ENCODE measurements at places on chromosomes 12 and 14. TPM values are rescaled to one million over a fixed set of nuclear protein-coding genes. Genes with fewer than 3 reads are reported as not detected.

GRCh38 chr12:40946612-40947194 lies 241.4 kb upstream of the PDZRN4 start:
- no peak for DNase-seq

DNA sequence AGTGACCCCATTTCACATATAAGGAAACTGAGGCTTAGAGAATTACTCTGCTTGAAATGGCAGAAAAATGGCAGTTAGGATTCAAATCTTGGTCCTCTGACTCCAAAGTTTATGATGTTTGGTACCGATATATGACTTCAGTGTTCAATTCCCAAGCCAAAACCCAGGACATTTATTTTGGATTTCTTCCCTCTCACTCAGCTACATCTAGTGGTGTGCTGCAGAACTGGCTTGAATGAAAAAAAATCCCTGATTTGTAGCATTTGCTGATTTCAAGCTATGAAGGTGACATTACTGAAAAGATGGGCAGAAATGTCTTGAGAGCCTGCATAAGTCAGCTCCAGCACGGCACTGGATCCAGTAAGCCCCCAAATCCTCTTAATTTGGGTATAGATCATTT lies 106.4 kb downstream of the EFCAB11 start:
- DNase-seq: no peak

- DNase-seq: peak; percentile 44
These were observed 45.2 kb upstream of the FKBP4 start for GRCh38 chr12:2749580-2749979.

- DNase-seq: no peak
These were observed 301.4 kb upstream of the NOS1 start for GRCh38 chr12:117662620-117663395.

GRCh38 chr12:101077791-101078528 lies 132.1 kb downstream of the SLC5A8 start:
- DNase-seq: no peak

DNA sequence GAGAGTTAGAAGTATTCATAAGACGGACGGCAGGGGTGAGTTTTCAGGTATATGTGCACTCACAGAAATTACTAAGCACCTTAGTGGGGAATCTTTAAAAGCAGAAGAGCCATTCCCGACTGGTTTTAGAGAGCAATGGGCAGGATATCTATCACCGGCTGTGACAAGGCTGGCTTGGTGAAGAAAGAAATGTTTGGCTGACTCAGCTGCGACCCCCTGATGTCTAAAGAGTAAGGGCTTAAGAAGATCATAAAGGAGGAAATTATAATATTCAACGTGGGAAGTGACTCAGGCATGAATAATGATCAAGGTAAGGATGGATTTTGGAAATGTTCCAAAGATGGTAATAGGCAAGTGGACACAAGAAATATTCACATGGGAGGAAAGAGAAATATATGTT lies 407.6 kb downstream of the TMEM132D start:
- no peak for DNase-seq

- DNase-seq: no peak
These were observed 179.6 kb downstream of the TMX1 start for GRCh38 chr14:51419685-51420084.

The SCN8A gene
- total RNA-seq: 15.2 TPM

The WNT5B gene
- total RNA-seq: 0.61 TPM

Measured in H9 (cell line).